ENCODE measurements at places on chromosomes 6 and 20.
A peak's percentile ranks its signal among the peaks of the same experiment; 100 is the strongest.

DNA sequence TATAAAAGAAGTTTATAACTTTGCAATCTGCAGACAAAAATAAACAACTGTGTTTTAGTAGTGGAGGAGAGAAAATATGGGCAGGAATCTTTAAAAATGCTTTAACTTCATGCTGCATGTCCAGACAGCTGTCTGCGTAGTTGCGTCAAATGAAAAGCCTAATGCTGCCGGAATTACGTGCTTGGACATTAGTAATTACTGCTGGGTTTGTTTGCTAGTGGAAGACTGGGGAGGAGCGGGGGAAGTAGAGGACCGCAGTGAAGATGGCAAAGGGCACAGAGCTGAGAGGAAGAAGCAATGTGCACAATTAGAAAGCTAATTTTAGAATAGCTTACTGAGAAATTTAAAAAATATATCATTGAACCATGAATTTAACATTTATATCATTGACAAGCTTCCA lies 2.4 kb downstream of the SNAP25 start:
- no peak for DNase-seq

GRCh38 chr20:34842143-34842542 lies 16.7 kb upstream of the NCOA6 start:
- DNase-seq, result no peak

GRCh38 chr20:35341366-35342028 lies 49.3 kb upstream of the FAM83C start:
- DNase-seq, result no peak

DNA sequence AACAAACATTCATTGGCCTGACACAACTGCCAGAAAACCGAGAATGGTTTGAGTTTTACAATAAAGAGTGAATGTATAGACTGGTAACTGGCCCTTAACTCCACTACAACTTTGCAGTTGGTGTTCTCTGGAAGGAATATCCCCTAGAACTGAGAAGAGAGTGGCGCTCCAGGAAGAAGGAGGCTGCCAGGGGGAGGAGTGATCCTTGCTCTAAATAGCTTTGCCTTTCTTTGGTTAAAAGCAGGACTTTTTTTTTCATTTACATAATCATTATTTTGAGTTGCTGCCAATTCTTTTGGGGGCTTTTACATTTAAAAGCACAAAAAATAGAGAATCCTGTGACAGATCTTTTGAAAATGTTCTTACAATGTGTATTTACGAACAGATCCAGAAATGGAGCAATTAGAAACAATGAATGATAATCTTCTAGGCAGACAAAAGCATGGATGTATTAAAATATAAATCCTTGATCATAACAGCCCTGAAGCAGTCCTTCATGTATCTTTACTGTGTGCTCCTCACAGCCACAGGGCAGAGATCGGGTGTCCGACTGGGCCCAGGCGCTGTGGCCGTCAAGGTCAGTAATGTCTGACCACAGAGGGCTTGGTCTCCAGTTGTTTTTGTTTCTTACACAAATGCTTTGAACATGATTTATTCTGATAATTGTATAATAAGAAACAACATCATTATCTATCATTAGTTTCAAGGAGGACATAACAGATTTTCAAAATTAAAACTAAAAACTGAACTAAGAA lies 612.2 kb downstream of the HDGFL1 start:
- no peak for DNase-seq

DNA sequence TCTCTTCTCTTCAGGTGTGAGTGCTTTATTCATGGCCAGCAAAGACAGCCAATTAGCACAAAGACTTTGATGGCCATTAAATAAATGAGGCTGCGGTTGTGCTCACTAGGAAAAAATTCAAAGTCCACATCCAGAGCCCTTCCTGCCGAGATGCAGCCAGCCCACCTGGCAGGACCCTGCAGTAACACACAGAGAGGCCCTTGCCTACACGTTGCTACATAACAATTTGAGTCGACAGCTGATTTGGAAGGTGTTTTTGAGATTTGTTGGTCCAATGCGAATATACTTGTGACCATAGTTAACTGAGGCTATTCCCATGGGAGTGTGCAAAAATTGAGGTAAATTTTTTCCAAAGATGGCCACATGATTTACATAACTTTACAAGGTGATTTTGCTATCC lies 605.4 kb upstream of the HTR1E start:
- DNase-seq, result no peak

GRCh38 chr20:62921119-62921687 lies 5.1 kb downstream of the DIDO1 start:
- DNase-seq, result peak; percentile 45

GRCh38 chr6:1267057-1267732 lies 44.7 kb upstream of the FOXQ1 start:
- no peak for DNase-seq

GRCh38 chr20:40442181-40442963 lies 246.7 kb downstream of the MAFB start:
- DNase-seq, result no peak

DNA sequence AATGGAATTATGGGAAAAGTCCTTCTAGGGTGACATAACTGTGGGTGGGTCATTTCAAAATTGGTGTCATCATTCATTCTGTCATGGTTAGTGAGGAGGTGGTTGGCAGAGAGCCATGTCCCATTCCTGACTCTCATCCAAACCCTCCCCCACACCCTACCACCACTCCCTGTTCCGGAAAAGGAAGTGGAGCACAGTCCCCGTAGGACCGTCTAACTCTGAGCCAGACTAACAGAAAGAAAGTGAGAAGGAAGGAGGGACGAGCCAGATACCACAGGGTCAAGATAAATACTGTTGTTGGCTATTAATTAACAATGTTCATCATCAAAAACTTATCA lies 4.8 kb downstream of the TRIM10 start:
- DNase-seq, result no peak

GRCh38 chr6:46484081-46484820 lies 7.0 kb downstream of the RCAN2 start:
- DNase-seq, result no peak

GRCh38 chr6:137269347-137269746 lies 50.2 kb upstream of the IFNGR1 start:
- no peak for DNase-seq

DNA sequence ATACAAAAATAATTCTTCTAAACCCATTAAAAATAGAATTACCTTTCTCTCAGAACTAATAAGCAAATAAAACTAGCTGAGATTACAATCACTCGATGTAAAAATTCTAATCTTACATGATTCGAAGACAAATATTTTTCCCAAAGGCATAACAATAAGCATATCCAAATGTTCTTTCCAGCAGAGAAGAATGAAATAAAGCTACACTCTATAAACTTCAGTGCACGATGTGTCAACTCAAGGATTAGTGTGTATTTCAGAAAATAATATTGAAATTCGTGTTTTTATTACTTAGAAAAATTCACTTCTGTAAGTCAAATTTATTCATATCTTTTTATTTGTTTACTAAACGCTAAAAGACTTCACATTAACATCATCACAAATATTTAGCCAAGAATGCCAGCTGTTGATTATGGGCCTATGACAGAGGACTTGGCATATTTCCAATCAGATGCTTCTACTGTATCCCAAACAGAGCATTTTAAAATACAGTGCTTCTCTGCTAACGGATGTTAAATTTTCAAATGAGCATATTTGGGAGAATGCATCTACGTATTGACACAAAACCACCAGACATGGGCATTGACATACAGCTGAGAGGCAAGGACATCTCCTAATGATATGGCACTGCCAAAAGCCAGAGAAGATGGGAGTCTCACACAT lies 54.7 kb upstream of the PDE7B start:
- DNase-seq, result no peak

DNA sequence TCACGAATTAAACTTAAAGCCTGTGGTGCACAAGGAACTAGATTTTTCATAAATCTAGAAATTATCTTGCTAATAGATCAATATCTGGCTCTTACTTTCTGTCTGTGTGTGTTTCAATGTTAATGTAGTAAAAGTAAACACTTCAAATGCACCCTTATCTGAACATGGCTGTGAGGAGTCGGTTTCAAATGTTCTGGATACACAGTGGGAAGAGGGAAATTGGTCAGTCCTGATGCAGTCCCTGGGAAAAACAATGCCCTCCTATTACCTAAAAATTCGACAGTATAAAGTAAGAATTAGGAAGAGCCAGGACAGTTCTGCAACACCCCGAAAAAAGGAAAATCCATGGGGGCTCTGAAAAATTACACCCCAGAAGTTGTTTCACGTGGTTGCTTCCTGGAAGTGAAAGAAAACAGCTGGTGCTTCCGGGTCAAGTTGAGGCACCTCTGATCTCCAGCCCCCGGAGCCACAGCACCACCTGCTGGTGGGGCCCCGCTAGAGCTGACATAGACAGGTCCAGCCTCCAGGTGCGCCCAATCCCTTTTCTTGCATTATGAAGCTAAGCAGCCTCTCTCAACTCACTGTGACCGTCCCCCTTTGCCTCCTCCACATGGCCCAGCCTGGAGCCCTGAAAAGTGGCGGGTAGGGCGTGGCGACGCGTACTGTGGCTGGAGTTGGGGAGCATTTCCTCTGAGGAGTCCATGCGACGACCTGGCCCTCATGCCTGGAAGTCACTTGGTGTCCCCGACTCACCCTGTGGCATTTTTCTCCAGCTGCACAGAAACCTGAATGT lies 8.3 kb downstream of the SEMG2 start:
- DNase-seq, result no peak

DNA sequence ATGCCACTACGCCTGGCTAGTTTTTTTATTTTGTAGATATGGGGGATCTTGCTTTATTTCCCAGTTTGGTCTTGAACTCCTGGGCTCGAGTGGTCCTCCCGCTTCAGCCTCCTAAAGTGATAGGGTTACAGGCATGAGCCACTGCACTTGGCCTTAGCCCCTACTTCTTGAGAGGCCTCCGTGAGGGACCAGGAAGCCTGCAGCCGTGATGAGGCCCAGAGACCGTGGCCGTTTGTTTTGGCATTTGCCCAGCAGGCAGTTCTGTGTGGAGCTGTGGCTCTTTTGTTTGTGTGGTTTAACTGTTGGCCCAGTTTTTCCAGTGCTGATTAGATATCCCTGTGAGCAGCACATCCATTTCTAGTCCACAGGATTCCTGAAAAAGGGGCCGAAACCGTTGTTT lies 39.8 kb downstream of the SRSF3 start:
- DNase-seq, result peak; percentile 75

DNA sequence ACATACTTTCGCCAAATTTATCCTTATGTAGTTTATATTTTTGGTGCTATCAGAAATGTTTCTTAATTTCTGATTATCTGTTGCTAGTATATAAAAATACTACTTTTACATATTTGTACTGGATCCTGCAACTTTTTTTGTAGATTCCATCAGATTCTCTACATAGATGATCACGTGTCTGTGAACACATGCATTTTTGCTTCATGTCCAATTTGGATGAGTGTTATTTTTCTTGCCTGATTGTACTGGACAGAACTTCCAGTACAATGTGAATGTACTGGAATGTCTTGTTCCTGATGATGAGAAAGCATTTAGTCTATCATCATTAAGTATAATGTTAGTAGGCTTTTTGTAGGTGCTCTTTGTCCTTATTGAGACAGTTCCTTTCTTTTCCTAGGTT lies 25.0 kb upstream of the SSR1 start:
- DNase-seq, result no peak

DNA sequence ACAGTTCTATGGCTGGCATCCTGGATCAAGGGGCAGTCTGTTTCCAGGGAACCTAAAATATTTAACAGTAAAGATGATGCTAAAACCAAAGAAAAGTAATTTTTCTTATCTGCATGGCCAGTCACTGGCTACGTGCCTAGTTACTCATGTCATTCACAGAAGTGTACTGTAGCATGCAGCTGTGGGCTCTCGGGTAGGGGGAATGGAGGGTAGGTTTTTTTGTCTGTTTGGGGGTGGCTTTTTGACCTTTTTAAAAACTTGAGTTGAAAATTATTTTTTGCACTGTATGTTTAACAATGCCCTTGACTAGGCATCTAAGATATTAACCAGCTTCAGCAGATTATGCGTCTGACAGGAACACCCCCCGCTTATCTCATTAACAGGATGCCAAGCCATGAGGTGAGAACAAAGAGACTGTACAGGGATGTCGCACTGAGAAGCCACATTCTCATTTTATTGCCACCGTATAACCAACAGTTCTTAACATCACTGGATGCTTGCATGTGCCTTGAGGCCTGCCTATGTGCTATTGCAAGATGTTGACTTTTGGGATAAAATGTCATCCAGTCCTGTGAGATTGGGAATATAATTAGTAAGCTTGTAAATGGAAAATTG lies 30.3 kb upstream of the MAPK13 start:
- no peak for DNase-seq

DNA sequence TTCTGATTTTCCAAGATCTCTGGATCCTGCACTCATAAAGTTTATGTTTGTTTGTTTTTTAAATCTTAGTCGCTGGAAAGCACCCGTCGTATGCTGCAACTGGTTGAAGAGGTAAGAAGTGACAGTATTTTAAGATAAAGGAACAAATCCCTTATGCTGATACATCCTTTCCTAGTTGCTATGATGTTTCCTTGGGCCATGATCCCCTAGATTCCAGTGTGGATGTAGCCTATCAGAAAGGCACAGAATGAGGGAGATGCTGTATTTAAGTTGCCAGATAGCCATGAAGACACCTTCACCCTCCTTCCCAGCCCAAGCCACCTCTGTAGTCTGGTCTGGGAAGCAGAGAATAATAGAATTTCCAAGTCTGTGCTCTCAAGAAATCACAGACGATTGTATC lies 59.0 kb downstream of the SNAP25 start:
- no peak for DNase-seq

DNA sequence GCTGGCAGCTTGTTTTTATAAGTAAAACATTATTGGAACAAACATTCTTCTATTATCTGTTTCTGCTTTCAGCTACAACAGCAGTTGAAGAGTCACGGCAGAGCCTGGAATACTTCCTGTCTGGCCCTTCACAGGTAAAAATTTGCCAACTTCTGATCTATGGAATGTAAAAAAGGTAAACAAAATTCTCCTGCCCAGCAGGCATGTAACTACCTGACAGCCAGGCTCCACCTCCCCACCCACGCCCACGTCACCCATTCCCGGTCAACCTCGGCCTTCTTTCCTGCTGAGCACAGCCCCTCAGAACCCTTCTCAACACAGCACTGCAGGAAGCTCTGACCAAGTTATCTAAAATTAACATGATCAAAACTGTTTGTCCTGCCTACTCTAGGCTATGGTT lies 166.0 kb downstream of the DLL1 start:
- DNase-seq, result peak; percentile 6

DNA sequence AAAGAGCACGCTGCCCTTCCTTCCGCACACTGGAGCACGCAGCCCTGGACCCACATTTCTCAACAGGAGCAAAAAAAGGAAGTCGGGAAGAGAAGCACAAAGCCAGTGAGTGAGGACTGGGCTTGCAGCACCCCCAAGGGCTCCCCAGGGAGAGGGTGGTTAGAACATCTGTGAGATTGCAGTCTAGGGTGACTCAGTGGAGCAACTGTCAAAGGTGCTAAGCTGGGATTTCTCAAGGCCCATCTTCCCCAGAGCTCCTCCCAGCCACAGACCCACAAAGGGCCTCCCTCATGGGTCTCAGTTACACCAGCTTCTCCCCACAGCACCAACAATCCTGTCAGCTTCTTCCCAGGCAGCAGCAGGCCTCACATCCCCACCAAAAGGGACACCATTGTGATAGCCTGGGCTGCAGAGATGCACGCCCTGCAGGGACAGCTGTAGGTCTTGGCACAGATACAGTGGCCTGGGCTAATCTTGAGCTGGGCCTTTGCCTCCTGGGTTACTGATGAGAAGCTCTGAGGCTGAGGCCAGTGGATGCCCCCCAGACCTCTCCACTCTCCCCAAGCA lies 39.6 kb upstream of the CD93 start:
- peak; percentile 44 for DNase-seq

- DNase-seq, result no peak
These were observed 63.3 kb downstream of the DLL1 start for GRCh38 chr6:170227521-170227983.

- DNase-seq, result no peak
These were observed 368.9 kb downstream of the UTRN start for GRCh38 chr6:144653885-144654505.

GRCh38 chr20:49938173-49939163 lies 2.3 kb downstream of the RNF114 start:
- DNase-seq, result peak; percentile 82
